AML-193 (cell line): ENCODE measurements at places on chromosomes 2 and 18.

GRCh38 chr2:148978706-148979105 lies 59.8 kb upstream of the LYPD6B start:
- DNase-seq, result no peak

DNA sequence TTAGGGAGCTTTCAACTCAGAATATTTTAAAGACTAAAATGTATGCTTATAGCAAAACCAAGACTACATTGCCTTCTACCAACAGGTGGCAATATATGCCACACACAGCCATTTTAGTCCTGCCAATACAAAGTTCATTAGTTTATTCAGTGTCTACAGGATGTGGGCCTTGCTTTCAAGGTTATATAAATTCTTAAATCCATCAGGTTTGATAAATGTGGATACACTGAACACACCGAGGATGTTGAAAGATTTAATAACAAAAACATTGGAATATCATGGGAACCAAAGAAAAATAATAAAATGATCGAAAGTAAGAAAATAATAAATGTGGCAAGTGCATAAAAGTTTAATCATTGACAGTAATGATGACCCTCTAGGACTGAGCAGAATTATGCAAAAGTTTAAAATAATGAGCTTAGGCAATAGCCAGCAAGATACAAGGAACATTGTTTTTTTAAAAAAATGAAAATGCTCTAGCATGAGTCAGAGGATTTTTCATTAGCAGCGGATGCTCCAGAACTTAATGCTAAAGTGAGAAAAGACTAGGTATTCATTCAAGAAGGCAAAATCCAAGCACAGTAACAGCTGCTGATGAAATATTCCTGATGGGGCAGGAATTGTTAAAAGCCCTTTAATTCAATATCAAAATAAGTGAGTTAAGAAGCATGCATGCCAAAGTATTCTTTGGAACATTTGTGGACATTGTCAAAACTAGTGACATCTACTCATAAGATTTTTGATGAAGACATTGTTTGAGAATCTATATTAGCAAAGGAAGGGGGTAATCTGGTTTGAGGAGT lies 14.2 kb downstream of the SCN9A start:
- DNase-seq, result peak; percentile 50

- DNase-seq, result peak; percentile 46
These were observed 1.3 kb downstream of the GORASP2 start for GRCh38 chr2:170930131-170930990.

DNA sequence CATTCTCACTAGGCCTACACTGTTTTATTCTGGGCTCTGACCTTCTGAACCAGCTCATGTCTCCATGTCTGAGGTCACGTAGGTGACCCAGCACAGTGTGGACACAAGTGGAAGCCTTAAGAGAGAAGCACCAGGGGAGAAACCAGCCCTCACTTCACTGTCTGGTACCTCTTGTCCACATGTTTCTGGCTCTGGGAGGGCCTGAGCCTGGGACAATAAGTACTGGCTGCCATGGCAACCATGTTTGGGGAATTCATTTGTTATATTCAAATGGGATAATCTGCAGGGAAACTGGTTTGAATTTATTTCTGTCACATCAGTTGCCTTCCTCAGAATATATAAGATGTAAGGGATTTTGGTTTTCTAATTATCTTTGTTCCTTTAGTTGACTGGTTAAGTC lies 23.3 kb downstream of the MYO3B start:
- no peak for DNase-seq

DNA sequence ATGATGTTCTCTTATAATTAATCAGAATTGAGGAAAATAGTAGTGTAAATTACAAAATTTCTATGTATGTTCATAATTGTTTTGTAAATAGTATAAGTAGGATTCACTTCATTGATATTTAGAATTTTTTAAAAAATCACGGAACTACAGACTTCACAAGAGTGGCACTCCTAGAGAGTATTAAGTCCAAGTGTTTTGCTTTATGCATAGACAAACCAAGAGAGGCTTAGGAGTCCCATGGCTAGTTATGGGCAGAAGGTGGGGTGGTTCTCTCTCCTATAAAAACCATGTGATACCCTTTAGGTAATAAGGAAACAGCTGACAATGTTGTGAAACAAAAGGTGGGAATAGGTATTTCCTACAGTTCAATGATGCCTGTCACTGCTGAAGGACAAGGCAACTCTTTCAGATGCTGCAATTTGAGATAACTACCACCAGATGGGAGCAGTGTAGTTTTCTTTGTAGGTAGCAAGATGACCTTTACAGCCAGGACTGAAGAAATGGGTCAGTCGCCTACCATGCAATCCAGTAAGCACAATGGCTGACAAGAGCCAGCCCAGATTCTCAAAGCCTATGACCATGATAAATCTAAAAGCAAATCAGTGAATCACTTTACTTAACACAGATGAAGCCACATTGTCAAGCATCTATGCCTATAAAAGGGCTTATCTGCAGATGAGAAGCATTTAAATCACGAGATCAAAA lies 83.9 kb downstream of the AAK1 start:
- peak; percentile 75 for DNase-seq

DNA sequence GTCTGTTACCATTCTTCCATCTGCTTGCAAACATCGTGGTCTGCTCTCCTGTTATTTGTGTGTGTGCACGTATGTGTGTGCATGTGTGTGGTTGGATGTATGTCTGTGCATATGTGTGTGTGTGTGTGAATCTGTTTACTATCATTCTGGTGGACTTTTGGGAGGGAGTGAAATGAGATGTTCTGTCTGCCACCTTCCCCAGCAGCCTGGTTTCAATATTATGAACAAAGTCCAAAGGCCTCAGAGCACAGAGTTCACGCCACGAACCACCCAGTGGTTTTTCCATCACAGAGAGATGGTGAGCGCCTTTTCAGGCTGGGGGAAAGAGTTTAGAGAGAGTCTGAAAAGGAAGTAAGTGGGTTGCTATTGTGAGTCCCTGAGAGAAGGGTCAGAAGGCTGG lies 67.1 kb upstream of the YWHAQ start:
- DNase-seq, result no peak

- DNase-seq, result no peak
These were observed 18.2 kb upstream of the C2orf66 start for GRCh38 chr2:196827356-196827755.

GRCh38 chr2:141271346-141271745 lies 859.5 kb downstream of the LRP1B start:
- DNase-seq, result no peak

- no peak for DNase-seq
These were observed 194.0 kb downstream of the BABAM2 start for GRCh38 chr2:28084564-28084963.

DNA sequence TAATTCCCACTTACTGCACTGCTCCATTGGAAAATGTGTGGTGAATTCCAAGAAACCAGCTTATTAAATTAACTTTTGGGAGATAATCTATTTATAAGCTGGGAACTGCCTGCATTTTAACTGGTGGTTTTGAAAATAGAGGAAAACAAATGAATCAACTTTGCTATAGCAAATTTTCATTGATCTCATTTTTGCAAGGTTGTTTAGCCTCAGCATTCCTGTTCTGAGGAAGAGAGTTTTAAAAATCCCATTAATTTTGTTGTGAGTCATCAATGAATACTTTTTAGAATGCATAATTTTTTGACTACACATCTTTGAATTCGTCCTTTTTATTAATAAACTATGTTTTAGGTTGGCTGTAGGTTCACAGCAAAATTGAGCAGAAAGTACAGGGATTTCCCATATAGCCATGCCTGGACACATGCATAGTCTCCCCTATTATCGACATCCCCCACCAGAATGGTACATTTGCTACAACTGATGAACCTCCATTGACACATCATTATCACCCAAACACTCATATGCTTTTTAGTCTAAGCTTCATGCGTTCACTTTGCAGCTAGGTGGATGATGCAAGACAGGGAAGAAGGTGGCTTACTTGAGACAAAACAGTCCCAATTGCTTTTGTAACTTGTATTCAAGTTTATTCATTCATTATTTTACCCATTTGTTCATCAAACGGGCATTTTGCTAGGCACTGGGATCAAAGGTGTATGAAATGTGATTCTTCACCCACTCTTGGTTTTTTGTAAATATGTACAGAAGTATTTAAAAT lies 106.9 kb downstream of the ZNF521 start:
- DNase-seq, result no peak

- DNase-seq, result peak; percentile 4
These were observed 1.0 kb upstream of the PPP1CB start for GRCh38 chr2:28750316-28751251.

DNA sequence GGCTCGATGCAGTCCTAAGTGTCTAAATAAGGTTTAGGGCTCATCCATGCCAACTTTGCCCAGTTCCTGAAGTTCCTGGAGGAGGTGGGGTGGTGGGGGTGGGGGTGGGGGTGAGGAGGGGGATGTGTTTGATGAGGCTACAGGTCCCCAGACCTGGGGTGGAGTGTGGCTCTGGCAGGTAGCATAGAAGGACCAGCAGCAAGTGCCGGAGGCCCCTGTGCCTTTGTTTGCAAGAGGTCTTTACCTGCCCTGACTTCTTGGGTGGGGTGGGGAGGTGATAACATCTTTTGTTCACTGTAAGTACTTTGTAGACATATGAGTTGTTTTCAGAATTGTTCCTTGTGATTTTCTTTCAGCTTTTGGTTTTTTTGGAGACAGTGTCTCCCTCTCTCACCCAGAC lies 10.0 kb downstream of the SH3BP4 start:
- DNase-seq, result no peak

DNA sequence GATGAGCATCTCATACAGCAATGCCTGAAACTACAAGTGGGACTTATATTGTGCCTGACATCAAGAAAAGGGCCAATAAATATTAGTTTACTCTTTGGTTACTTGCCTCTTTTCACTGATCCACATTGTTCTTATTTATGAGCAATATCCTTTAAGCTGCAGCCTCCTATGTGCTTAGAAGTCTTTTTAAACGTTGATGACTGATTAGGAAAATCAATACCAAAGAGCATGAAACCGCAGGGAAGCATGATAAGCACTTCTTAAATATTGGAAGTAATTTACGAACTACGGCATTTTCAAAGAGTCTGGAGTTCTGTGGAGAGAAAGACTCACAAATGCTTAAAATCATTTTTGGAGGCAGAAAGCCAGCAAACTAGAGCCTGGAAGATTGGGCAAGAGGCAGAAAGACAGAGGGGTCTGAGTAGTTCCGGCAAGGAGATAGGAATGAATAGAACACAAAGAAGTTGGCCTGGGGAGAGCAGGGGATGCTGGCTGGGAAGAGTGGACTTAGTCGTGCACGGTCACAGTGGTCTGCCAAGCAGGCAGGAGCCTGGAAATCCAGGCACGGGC lies 122.6 kb upstream of the NOSTRIN start:
- no peak for DNase-seq

GRCh38 chr2:148006249-148007007 lies 14.1 kb downstream of the ORC4 start:
- DNase-seq, result no peak

- no peak for DNase-seq
These were observed 111.5 kb upstream of the CNGA3 start for GRCh38 chr2:98234776-98235175.

DNA sequence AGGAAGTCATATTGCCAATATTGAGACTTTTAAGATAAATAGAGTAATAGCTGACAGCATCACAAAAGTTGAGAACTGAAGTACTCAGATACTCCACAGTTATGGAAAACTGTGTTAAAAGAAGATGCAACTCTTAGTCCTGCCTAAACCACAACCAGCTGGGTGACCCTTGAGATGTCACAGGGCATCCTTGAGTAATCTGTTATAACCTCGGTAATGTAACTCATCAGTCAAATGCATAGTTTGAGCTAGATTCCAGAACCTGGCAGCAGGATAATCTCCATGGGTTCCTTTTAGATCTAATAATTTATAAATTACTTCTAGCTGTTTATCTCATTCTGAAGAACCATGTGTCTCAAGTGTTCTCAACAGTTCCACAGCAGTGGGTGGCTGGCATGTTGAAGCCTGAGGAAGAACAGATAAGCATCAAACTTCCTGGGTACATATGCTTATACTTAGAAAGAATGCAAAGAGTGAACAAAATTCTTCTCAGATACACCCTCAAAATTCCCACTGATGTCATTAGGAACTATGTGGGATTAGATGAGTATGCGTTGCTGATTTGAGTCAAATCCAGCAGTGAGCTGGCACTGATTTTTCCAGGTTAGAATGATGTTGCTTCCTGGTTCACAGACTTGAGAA lies 304.1 kb upstream of the ERBB4 start:
- no peak for DNase-seq

- DNase-seq, result no peak
These were observed 23.2 kb downstream of the DOCK10 start for GRCh38 chr2:225019105-225019504.

GRCh38 chr2:229734410-229734809 lies 20.1 kb upstream of the DNER start:
- DNase-seq, result no peak

DNA sequence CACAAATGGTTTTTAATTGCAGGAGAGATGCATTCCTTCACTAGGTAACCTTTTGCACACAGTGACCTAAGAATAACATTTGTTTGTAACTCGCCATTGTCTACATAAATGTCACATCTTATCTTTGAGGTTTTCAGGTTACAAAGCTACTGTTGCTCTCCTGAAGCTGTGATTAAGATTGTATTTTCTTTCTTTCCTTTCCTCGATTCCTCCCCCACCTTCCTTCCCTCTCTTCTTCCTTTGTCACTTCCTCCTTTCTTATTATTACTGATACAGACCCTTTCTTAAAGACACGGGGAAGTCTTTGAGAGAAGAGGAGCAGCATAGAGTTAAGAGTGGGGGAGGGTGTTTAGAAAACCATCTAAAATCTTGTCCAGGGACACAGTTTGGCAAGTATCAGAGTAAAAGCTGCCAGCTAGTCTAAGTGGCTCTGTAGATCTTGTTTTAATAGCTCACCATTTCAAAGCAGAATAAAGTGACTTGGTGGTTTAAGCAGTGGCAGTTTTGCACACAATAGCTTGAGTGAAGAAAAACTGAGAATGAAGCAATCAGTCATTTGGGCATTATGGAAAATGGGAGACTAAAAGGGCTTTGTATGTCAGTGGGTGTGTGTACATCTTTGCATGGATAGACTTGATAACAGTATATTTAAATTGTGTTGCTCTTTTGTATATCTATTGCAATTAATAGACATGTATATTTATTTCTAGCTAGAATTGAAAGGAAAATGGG lies 10.9 kb downstream of the CERS6 start:
- peak; percentile 32 for DNase-seq

GRCh38 chr2:54372361-54372760 lies 83.8 kb upstream of the SPTBN1 start:
- DNase-seq, result no peak

DNA sequence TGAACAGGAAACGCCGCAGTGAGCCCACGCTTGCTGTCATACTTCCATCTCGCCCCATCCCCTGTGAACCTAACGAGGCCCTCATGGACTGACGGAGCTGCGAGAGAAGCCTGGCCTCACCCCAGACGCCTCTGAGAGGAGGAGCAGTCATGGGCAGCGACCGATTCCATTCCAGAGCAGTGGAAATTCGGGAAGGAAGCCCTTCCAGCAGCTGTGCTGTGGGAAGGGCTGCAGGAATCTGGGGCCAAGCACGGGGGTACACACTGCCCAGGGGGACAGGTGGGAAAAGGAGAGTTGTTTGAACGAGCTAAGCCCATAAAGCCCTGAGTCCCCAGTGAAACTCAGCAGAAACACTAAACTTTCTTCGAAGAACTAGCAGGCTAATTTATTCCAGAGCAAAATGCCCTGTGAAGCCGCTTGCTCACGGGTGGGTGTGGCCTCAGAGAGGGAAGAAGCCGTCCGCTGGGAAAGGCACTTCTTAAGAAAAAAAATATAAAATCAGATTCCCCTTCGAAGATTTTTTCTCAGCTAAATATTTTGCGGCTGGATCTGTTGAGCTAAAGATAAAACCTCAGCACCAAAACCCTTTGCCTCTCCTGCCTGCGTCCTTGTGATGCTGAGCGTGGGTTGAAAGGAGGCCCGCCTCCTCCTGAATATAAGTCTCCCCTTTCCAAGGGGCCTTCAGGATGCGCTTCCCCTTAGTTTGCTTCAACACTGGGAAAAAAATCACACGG lies 38.2 kb downstream of the ANKMY1 start:
- no peak for DNase-seq
